ENCODE measurements at places on chromosomes 1 and 21.

DNA sequence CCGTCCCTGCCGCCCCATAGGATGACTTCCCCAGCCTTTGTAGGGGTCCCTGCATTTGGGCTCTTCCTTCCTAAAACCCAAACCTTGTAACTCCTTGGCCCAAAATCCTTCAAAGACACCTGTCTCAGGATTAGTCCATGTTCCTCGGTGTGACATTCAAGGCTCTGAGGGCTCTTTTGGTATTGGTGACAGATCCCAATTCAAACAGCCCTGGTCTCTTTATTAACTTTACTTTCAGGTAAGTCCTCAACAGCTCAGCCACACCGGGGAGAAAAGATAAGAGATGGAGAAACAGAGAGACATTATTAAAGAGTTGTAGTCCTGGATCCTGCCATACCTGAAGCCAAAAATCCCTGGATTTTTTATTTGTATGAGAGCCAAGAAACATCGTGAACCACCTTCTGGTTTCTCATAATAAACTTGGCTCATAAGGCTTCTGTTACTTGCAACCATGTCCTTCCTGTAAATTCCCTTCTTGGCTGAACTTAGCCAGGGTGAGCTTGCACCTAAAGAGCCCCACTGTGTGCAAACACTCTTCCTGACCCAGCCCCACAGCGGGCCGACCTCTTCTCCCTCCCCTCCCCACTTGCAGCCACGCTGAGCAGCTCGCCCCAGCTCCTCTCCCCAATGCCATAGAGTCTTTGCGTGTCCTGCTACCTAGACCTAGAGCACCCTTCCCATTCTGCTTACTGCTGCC is 7.9 kb upstream of the MATN1 start:
- peaks cover 8% of the 10 kb centered on the region for H3K4me1 ChIP-seq
- H3K27ac ChIP-seq = no peak overlapping the region
- H3K36me3 ChIP-seq = no peaks in the 10 kb centered on the region
- no peak overlapping the region for H3K4me3 ChIP-seq
- no peak for DNase-seq
- no peaks in the 10 kb centered on the region for H3K27me3 ChIP-seq

GRCh38 chr1:175478217-175478616 is 265.2 kb downstream of the TNR start:
- H3K27ac ChIP-seq = no peak overlapping the region
- H3K36me3 ChIP-seq = no peaks in the 10 kb centered on the region
- no peak for DNase-seq
- peaks cover 21% of the 10 kb centered on the region for H3K27me3 ChIP-seq
- H3K4me3 ChIP-seq = no peak overlapping the region
- H3K4me1 ChIP-seq = no peaks in the 10 kb centered on the region

DNA sequence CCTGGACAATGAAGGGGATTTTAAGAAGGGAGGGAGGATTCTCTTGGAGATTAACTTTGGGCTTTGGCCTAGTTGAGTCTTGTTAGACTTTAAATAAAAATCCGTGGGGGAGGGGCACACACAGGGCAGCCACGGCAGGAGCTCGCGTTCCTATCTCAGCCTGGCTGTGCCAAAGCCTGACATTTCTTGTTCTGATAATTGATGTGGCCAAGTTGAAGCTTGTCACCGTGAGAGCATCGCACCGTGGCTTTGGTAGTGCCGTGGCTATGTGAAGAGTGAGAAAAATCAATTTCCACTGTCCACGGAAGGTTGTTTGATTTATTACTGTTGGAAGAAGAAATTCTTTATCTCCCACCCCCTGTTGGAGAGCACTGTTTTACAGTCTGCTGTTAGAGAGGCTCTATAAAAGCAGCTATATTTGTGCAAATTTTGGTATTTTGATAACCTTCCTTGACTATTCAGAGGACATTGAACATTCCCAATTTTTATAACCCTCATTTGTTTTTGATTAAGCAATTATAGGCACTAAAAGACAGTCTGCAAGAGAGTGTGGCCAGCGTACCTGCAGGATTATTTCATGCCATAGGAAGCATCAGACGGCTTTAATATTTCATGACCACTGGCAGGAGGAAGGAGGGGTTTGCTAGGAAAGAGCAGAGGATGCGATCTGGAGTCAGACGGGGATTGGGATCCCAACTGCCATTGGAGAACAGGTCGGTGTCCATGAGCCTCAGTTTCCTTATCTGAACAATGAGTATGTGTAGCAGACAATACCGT is 160.7 kb downstream of the KAZN start:
- H3K36me3 ChIP-seq = no peaks in the 10 kb centered on the region
- no peak overlapping the region for H3K27ac ChIP-seq
- no peaks in the 10 kb centered on the region for H3K4me1 ChIP-seq
- DNase-seq = no peak
- H3K27me3 ChIP-seq = peaks cover 24% of the 10 kb centered on the region

GRCh38 chr1:37930246-37931101 is 16.4 kb downstream of the INPP5B start:
- DNase-seq = peak; percentile 27
- H3K27me3 ChIP-seq = no peaks in the 10 kb centered on the region
- H3K36me3 ChIP-seq = peaks cover 9% of the 10 kb centered on the region
- H3K4me1 ChIP-seq = peaks cover 40% of the 10 kb centered on the region
- peak overlapping the region; percentile 63 for H3K27ac ChIP-seq

DNA sequence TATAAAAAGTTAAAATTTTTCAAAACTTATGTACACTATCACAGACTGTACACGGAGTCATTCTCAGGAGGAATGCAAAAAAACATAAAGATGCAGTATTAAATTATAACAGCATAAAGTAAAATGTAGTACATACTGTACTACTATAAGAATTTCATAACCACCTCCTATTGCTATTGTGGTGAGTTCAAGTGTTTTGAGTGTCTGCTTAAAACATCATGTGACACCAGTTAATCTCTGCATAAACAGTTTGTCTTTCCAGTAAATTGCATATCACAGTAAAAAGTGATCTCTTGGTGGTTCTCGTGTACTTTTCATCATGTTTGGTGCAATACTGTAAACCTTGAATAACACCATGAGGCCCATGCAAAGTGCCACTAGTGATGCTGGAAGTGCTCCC is 45.2 kb downstream of the SDCCAG8 start:
- peaks cover 27% of the 10 kb centered on the region for H3K36me3 ChIP-seq
- DNase-seq = no peak
- H3K4me1 ChIP-seq = peaks cover 5% of the 10 kb centered on the region
- no peaks in the 10 kb centered on the region for H3K27me3 ChIP-seq
- H3K4me3 ChIP-seq = no peak overlapping the region
- H3K27ac ChIP-seq = no peak overlapping the region

GRCh38 chr1:223784541-223784940 is 61.2 kb downstream of the TP53BP2 start:
- peaks cover 23% of the 10 kb centered on the region for H3K36me3 ChIP-seq
- no peak overlapping the region for H3K27ac ChIP-seq
- H3K4me1 ChIP-seq = peaks cover 3% of the 10 kb centered on the region
- no peak overlapping the region for H3K4me3 ChIP-seq
- no peaks in the 10 kb centered on the region for H3K27me3 ChIP-seq

DNA sequence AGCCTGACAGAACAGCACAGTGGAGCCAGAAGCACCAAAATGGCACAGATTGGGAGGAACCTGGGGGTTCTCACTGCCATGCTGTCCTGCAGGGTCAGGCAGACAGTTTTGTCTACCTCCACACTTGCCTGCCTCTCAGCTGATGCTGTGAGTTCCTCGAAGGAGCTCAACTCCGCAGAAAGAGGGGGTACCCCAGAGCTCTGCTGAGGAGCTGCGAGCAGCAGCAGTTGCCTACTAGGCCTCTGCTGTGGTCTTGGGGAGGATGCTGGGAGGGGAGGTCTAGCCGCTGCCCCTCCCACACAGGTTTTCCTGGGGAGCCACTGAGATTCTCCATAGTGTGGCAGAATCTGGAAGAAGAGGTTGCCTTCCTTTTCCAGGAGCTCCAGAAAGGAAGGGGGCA is 192.5 kb downstream of the FOXD2 start:
- no peak overlapping the region for H3K4me3 ChIP-seq
- no peaks in the 10 kb centered on the region for H3K36me3 ChIP-seq
- peaks cover 40% of the 10 kb centered on the region for H3K27me3 ChIP-seq

DNA sequence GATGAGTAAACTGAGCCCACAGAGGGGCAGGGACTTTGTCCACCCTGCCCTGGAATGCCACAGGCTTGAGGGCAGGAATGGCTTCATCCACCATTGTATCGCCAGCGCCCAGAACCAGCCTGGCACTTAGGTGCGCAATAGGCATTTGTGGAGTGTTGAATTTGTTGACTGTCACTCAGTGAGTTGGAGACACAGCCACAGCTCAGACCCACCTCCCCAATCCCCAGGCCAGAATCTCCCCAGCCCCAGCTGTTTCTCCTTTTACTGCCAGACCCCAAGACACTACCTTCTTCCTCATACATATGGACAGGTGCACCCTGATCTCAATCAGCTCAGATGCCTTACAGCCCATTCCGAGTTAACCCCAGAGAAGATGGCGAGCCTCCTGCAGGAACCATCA is 674.5 kb downstream of the MATN1 start:
- no peak overlapping the region for H3K4me3 ChIP-seq
- peak; percentile 26 for DNase-seq
- H3K27me3 ChIP-seq = peaks cover 34% of the 10 kb centered on the region
- H3K36me3 ChIP-seq = no peaks in the 10 kb centered on the region
- H3K27ac ChIP-seq = no peak overlapping the region

DNA sequence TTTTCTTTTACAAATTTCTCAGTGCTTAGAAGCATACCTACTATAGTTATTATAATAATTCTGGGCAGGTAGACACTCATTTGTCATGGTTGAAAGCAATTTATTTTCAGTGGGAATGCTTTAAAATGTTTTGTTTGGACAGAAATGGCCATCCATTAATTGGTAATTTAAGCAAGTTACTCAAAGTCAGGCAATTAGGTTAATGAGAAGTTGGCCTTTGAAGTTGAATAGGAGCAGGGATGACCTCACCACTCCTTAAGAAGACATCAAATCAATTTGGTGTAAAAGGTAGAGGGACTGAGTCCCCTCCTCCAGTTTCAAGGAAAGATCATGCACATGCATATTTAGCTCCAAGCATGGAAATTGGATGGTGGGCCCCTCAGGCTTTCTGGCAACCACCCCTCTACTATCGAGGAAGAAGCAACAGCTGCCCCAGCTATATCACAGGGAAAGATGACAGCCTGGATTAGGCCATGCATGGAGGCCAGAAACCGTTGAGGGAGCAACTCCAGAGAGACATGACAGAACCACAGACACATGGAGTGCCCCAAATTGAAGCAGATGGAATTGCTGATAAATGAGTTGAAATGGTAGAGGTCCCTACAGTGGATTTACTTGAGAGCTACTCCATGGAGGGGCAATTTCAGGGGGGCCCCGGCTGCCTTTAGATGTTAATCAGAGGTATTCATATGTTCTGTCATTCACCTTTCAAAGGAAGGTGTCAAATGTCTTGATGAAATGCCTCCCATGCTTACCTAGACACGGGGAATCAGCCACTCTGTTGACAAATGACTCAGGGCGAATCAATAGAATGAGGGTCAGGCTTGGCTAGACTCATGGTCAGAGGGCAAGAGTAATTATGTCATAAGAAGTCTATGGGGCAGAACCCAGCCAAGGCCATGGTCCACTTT is 26.7 kb downstream of the HLX start:
- no peak for DNase-seq
- H3K4me1 ChIP-seq = peaks cover 4% of the 10 kb centered on the region
- H3K27ac ChIP-seq = no peak overlapping the region
- H3K36me3 ChIP-seq = no peaks in the 10 kb centered on the region
- no peak overlapping the region for H3K4me3 ChIP-seq

DNA sequence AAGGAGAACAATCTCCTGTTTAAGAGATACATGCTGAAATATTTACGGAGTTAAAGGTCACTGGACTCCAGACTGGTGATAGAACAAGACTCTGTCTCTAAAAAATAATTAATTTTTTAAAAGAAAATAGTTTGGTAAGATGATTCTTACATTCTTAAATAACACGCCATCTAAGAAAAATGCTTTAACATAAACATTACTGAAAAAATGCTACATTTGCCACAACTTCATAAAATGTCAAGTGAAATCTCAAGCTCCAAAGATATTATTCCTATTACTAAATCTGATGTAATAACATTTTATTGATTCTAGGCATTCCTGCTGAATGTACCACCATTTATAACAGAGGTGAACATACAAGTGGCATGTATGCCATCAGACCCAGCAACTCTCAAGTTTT is 4.1 kb downstream of the ANGPTL3 start:
- H3K36me3 ChIP-seq = peaks cover 9% of the 10 kb centered on the region
- DNase-seq = no peak
- peaks cover 45% of the 10 kb centered on the region for H3K4me1 ChIP-seq

DNA sequence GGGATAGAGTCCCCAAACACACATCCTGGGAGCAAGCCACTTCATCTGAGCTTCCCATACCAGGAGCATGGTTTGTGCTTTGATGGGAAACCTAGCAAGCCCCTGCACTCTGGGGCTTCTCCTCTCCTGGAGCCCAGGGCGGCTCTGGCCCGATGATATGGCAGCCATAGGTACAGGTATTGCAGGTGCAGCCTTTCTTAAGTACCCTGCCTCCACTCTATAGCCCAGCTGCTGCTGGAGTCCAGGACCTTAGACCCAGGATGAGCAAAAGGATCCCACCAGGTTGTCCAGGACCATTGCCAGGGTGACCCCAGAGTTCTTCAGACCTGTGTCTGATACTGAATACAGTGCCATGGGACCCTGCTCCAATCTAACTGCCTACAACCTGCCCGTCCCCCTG is 4.2 kb downstream of the C1orf226 start:
- peaks cover 9% of the 10 kb centered on the region for H3K36me3 ChIP-seq
- no peak overlapping the region for H3K27ac ChIP-seq
- no peak for DNase-seq

DNA sequence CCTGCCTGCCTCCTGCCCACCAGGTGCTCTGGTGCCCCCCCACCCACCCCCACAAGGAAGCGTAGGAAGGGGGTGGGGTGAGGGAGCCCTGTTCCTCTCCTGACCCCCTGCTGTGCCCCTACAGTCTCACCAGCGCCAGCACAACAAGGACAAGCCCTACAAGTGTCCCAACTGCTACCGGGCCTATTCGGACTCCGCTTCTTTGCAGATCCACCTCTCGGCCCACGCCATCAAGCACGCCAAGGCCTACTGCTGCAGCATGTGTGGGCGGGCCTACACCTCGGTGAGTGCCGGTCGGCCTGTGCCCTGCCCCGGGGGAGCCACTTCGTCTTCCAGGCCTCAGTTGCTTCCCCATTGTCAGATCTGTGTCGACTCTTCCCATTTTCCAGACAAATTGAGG is 25.9 kb downstream of the A3GALT2 start:
- peaks cover 25% of the 10 kb centered on the region for H3K36me3 ChIP-seq
- H3K4me3 ChIP-seq = no peak overlapping the region
- no peak for DNase-seq
- peaks cover 11% of the 10 kb centered on the region for H3K4me1 ChIP-seq
- peak overlapping the region; percentile 8 for H3K27ac ChIP-seq

GRCh38 chr1:171566467-171566866 is 55.6 kb upstream of the MYOCOS start:
- H3K27me3 ChIP-seq = no peaks in the 10 kb centered on the region
- H3K4me1 ChIP-seq = peaks cover 6% of the 10 kb centered on the region
- peaks cover 19% of the 10 kb centered on the region for H3K36me3 ChIP-seq
- H3K4me3 ChIP-seq = no peak overlapping the region
- H3K27ac ChIP-seq = no peak overlapping the region
- no peak for DNase-seq

DNA sequence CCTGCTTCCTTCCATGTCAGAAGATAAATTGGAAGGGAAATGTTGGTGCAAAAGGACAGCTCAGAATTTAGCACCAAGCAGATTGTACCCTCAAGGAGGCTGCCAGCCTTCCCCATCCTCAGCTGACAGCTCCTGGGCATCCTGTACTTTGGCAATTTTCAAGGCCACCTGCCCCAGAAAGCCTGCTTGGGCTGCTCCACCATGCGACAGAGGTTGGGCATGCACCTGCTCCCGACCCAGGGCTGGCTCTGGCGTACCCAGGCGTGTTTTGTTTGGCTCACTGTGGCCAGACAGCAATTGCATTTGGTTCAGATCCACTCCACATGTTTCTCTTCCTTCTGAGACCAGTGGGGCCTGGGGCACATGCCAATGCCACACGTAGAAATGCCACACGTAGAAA is 547.8 kb downstream of the NPHP4 start:
- no peaks in the 10 kb centered on the region for H3K27me3 ChIP-seq
- H3K4me3 ChIP-seq = no peak overlapping the region
- no peak for DNase-seq
- no peaks in the 10 kb centered on the region for H3K36me3 ChIP-seq

Measured in chondrocyte (in vitro differentiated cells).